ENCODE measurements at places on chromosomes 3 and 15.

DNA sequence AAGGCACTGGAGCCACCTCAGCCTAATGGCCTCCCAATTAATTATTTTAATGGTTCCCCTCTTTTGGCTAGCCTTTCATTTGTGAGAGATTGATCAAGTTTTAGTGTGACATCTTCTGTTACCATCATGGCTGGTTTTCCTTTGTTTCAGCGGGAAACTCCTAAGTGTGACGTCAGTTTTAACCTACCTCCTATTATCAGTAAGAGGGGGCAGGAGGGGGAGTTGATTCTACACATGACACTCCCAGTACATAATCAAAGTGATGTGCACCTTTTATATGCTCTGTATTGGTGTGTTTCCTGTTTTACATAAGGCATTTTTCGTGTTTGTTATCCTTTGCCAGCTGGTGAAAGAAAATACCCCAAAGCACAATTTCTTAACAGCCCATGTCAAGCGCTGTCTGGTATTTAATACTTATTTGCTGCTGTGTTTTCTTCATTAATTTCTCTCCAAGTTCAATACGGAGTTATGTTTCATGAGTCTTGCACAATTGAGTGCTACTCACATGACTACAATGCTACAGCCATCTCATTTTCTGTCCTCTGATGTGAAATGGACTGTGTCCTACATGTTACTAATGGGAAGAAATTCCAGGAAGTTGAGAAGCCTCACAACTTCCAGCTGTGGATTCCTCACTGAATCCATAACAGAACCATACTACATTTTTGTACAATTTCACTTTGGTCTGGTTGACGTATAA is 52.2 kb upstream of the POLR2M start:
- DNase-seq = no peak

GRCh38 chr3:156017352-156018030 is 102.9 kb upstream of the KCNAB1 start:
- DNase-seq = no peak

DNA sequence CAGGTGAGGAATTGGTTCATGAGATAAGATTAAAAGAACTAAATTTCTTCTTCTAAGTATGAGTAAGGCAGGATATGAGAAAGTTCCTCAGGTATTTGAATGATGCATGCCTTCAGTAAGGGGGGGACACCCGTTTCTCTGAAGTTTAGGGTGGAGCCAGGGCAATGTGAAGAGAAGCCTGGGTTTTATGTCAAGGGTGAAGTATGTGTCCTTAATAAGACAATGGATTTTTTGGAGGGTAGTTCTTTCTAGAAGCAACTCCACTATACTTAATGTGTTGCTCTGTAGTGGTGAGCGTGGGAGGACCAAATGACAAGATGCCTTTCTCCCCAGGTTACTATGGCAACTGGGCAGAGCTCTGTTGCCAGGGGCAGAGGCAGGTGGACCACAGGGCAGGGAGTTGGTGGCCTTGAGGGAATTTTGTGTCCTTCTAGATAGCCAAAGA is 44.0 kb downstream of the PHLDB2 start:
- DNase-seq = no peak

DNA sequence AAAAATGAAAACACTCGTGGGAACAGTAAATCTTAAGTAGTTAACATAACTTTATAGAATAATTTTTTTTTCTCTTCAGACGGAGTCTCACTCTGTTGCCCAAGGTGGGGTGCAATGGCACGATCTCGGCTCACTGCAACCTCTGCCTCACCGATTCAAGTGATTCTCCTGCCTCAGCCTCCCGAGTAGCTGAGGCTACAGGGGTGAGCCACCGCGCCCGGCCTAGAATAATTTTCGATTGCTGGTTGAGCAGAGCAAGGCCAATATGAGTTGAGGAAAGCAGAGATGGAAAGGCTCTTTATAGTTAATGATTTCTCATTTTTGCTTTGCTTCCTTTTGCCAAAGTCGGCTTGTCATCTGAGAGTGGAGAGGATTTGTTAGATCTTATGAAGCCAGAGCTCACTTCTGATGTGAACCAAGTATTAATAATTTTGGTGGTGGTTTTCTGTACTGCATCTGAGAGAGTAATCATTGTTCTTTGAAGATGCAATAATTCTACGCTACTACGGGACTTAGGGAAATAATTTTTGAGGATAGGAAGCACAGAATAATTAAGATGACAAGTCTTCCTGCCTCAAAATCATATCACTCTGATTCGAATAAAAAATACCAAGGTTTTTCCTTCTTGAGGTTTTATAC is 1.6 kb upstream of the GOLM2 start:
- no peak for DNase-seq

DNA sequence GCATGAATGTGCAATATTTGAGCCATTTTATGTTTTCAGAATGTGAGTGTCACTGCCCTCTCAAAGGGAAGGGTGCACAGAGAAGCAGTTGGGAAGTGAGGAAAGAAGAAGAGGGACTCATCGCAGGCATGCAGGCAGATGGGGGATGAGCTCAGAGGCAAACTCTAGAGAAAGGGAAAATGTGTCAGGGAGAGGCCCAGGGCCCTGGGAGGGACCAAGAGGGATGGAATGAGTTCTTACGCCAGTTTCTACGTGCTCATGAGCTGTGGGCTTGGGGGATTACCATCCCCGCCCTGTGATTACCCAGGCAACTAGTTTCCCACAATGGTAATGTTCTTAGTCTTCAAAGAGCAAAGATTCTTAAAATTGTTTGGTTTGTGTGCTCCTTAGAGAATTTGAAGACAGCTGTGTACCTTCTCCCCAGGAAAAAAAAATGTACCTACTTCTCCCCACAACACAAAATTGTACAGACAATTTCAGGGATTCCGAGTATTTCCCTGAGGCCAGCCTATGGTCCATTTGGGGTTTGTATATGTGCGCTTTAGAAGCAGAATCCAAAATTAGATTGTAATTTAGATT is 17.8 kb downstream of the GCSAM start:
- no peak for DNase-seq

DNA sequence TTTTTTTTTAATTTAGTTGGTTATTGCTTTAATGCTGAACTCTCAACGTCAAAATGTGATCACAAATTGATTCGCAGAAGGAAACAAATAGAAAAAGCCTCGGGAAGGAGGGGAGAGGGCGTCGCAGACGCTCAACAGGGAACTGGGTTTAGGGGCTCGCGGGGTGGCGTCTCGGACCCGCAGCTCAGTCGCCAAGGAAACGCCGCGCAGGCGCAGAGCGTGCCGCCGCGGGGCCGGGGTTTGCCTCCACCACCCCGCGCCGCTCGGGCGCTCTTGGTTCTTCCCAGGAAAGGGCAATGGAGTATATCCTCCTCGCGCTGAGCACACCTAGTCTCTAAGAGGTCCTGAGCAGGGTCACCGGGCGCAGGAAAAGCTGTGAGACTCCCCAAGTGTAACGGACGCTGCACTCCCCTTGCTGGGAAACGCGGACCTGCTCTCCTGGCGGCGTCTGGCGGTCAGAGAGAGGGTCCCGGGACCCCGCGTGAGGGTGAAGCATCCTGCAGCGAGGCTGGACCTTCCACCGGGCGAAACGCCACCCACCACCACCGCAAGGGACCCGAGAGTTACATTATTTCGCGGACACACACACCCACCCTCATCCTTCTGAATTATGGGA is 753 bp downstream of the PLCH1 start:
- DNase-seq = no peak

- no peak for DNase-seq
Measured at GRCh38 chr3:33202711-33203457, 15.7 kb downstream of the SUSD5 start.

DNA sequence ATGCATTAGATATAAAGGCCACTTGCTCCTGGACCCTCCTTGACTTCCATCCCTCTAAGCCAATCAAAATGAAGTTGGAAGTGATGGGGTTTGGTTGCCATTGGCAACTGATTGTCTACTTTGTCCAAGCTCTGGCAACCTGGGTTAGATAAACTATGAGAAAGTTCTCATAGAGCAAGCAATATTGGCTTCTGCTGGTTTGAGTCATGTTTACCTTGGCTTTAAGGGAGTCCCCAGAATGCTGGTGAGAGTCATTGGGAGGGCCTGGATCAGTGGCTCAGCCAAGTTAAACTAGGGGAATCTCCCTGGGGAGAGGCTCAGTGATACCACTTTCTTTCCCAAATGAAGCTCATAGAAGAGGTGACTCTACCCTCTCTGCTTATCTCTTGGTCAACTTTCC is 176.3 kb upstream of the ROPN1 start:
- DNase-seq = no peak

All from stimulated activated CD8-positive, alpha-beta memory T cell treated with anti-CD3 and anti-CD28 coated beads, Interleukin-7, amount 100 ng/mL, for 1 hour (primary cell).